Thoracic aorta (tissue), 2 donors: ENCODE measurements at places on chromosomes 6 and 20.

GRCh38 chr6:5967594-5967993, 39.1 kb downstream of the NRN1 start:
- no peak for DNase-seq

- no peak for DNase-seq
Observed at GRCh38 chr6:32867554-32868256, 13.7 kb downstream of the PSMB9 start.

DNA sequence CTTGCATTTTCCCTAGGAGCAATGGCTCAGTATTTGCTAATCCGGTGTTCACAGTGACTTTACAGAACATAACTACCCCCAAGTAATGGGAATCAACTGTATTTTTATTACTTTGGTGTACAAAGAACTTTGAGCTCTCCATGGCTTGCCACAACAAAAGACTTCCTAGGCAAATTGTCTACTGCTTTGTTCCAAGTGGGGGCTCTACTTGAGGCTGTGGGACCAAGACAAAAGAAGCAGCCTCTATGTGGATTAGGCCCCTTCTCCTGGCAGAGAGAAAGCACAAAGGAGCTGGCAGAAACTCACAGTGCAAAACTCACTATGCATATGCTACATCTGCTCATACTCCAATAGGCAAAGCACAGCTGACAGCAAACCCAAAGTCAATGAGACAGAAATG, 853 bp downstream of the WFDC8 start:
- DNase-seq = no peak

- DNase-seq = no peak
Observed at GRCh38 chr6:87822011-87822410, 120.0 kb upstream of the AKIRIN2 start.
